Kidney glomerular epithelial cell (primary cell): ENCODE measurements at places on chromosomes 3 and 15.

DNA sequence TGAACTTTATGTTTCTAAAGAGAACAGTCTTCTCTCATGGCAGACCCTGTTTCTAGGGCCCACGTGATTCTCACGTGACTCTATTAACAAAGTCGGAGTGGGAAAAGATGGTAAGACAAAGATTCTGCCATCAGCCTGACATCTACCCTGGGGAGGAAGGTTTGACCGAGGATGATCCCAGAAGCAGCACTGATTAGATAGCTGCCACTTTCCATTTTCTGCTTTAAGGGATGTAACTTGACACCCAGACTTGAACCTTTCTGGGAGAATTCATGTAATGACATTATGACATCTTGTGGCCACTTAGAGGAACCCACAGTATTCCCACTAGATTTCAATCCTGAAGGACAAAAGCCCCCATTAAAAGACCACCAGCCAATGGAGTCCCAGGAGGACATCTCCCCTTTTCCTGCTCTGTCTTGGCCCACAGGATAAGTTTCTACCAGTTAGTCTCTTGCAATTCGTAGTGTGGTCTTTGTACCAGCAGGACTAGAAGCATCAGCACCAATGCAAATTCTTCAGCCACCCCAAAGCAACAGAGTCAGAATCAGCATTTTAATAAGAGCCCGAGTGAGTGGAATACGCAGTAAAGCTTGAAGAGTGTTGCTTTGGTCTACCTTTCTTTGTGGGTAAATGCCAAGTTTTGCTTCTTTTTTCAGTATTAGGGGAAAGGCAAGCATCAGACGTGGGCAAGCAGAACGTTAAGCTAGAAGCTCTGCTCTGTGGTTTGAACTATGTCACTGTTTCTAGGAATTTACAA, 480.5 kb upstream of the PROK2 start:
- no peak for DNase-seq

DNA sequence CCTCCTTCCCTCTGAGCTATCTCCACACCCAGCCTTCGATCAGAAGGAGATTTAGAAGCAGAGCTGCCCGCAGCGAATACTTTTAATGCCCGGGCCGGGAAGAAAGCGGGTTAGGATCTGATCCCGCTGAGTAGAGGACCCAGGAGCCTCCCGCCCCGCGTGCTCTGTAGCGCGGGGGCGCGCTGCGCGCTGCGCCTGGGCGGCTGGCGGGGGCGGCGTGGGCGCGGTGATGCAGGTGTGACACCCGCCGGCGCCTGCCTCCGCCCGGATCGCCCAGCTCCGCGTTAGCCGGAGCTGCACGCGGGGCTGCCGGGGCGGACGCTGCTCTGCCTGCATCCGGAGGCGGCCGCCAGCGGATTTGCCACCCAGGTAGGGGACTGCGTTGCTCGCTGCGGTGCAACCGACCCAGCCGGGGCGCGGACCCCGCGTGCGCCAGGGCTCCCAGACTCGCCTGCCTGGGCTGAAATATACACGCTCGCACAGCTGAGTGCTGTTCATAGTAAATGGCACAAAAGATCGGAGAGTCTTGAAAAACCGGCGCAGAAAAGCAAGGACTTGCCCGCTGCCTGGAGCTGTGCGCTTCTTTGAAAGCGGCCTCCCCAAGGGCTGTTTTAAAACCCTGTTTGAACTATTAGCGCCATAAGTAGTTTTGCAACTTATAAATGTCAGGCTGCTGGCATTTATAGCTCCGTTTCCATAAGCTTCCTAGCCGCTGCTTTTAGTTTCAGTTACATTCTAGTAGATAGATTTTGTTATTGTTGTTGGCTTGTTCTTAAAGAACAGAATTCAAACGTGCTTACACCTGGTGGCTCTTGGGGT, at the start of gene SV2B:
Gene SV2B (plus strand): TSS at position 263 of the 819 bp plus-strand sequence. CDS start 126,007 bp downstream, outside the sequence.
- peak; percentile 7 for DNase-seq

- no peak for DNase-seq
These were observed 402.1 kb downstream of the PDCD6IP start for GRCh38 chr3:34200576-34200975.

DNA sequence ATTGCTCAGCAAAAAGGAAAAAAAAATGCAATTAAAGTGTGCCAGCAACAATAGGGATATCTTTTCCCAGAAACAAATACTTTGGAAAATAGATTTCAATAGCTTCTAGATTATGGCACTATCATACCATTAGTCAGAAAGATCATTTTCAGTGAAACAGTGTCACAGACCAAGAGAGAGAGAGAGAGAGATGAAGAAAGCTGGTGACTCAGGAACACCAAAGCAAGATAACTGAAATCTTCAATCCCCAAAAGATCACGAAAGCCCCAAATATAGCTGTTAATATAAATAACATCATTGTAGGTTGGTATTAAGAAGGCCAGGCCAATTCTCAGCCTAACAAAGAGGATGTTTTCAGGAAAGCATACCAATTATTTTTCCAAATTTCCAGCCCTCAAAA, 57.4 kb downstream of the ZIC4 start:
- no peak for DNase-seq

GRCh38 chr3:22659651-22660475, 543.3 kb upstream of the UBE2E2 start:
- no peak for DNase-seq

GRCh38 chr3:33729993-33730392, 11.9 kb upstream of the CLASP2 start:
- no peak for DNase-seq

GRCh38 chr3:38630606-38631005, 18.9 kb downstream of the SCN5A start:
- no peak for DNase-seq
